ENCODE measurements at places on chromosomes 7 and 10.

GRCh38 chr7:716222-716621, 10.3 kb upstream of the DNAAF5 start:
- DNase-seq = no peak

- no peak for DNase-seq
Observed at GRCh38 chr7:112176693-112177415, 29.3 kb downstream of the DOCK4 start.

GRCh38 chr7:46744957-46745706, 824.1 kb upstream of the IGFBP3 start:
- no peak for DNase-seq

DNA sequence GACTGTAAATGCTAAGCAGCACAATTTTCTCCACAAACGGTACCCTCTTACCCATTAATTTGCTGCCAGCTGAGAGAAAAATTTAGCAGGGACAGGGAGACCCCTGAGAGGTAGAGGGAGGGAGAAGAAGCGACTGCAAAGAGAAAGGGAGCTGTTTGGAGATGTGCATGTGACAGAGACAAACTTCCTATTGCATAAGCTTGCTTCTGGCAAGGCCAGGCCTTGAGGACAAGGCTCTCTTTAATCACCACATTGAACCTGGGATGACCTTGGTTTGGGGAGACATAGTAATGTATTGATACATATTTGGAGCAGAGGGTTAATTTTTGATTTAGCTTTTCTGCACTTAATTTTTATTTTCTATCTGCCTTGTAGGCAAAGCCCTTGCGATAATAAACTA, 31.1 kb upstream of the HIBADH start:
- DNase-seq = no peak

- DNase-seq = no peak
Observed at GRCh38 chr7:141659501-141659900, 42.5 kb downstream of the DENND11 start.

GRCh38 chr10:16995867-16996529, 133.6 kb downstream of the CUBN start:
- DNase-seq = no peak
